Pancreas (tissue), 10 donors: ENCODE measurements at places on chromosomes 4 and X. TPM values are rescaled to one million over a fixed set of nuclear protein-coding genes. Genes with fewer than 3 reads are reported as not detected.

GRCh38 chrX:10576186-10576585 lies 44.2 kb downstream of the MID1 start:
- no peaks in the 10 kb centered on the region for H3K4me1 ChIP-seq
- no peak for DNase-seq
- H3K27ac ChIP-seq, result no peak overlapping the region
- no peak overlapping the region for H3K4me3 ChIP-seq
- no peaks in the 10 kb centered on the region for H3K36me3 ChIP-seq

DNA sequence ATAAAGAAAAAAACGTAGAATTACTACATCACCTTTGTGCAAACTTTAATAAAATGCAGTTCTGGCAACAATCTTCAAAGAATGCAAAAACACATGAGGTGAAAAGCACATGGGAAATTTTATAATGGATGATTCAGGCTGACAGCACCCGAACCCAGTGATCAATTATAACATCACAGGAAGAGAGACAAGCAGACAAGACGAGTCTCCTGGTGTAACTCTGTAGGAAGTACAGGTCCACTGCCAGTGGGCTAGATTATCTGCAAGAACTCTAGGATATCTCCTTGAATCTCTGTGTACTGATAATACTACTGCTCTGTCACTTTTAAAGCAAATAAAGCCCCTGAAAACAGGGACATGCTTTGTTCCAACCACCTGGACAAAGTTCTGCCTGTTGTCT lies 58.9 kb upstream of the NXF3 start:
- no peaks in the 10 kb centered on the region for H3K4me1 ChIP-seq
- DNase-seq, result no peak
- no peaks in the 10 kb centered on the region for H3K36me3 ChIP-seq
- H3K27me3 ChIP-seq, result no peaks in the 10 kb centered on the region

GRCh38 chr4:78940752-78941151 lies 1.5 kb upstream of the PAQR3 start:
- H3K27me3 ChIP-seq, result no peaks in the 10 kb centered on the region
- no peak for DNase-seq

DNA sequence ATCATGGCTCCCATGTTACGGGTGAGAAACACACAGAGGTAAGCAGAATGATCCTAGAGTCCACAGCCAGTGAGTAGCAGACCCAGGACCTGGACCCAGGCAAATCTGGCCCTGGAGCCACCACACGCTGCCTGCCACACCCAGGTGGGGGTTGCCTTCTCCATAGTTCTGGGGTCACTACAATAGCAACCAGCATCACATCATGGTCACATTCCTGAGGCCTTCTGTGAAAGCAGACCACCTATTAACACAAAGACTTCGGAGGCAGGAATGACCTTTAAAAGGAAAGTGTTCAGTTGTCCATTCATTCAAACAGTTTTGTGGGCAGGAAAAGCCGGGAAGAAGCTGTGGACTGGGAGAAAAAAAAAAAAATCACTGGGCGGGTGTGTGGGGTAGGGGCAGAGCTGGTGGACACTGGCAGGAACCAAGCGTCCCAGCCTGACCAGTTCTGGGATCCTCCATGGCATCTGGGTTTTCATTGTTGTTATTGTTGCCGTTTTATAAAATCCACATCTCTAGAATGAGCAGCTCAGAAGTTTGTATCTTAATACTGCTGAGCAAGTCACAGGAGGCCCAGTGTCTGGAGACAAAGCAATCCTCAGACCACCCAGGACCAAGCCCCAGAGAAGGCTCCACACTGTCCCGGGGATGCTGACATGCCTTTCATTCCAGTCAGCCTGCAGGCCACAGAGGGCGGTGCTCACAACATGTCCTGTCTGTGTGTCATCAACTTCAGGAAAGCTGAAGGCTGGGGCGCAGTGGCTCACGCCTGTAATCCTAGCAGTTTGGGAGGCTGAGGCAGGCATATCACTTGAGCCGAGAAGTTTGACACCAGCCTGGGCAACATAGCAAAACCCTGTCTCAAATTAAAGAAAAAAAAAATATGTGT lies 67.0 kb downstream of the SEL1L3 start:
- H3K27me3 ChIP-seq, result no peaks in the 10 kb centered on the region
- no peak for DNase-seq
- H3K4me1 ChIP-seq, result no peaks in the 10 kb centered on the region

Gene PDLIM3
- total RNA-seq, result 12.1 TPM

Gene ANXA5
- 70.2 TPM for total RNA-seq

- no peaks in the 10 kb centered on the region for H3K36me3 ChIP-seq
- no peaks in the 10 kb centered on the region for H3K4me1 ChIP-seq
- no peaks in the 10 kb centered on the region for H3K27me3 ChIP-seq
- H3K4me3 ChIP-seq, result no peak overlapping the region
- DNase-seq, result no peak
Measured at GRCh38 chr4:21385706-21386105, 562.9 kb downstream of the KCNIP4 start.

Gene APLN
- 0.28 TPM for total RNA-seq

DNA sequence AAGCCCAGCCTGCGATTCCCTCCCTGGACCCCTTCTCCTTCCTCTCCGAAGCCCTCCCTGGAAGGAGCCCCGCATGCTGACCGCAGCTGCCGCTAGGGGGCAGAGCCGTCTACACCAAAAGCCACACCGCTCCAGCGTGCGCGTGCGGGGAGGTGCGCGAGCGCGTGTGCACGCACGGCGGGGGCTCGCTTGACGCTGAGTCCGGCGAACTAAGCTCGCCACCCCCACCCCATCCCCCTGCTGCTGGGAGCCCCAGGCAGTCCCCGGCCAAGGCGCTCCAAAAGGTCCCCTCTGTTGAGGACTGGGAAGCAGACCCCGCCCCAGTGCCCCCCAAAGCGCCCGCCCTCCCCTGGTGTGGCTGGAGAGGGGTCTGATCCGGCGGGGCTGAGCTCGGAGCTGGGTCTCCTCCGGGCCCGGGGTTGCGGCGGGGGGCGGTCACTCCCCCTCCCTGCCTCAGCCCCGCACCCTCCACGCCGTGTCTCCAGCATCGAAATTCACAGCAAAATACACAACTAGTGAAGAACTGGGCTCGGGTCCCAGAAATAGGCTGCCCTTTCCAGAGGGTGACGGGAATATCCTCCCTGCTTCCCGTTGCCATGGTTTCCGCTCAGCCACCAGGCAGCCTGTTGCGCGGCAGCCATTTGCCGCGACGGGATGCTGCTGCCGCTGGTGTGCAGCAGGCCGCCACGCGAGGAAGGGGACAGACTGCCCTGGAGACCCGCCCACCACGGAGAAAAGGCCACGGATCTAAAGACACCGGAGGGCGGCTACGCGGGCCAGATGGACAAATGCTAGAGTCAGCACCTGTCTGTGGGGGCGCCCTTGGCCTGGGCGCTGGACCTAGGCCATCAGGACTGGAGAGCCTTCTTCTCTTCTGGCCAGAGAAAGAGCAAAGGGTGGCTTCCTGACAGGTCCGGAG lies 11.2 kb upstream of the CCNQ start:
- H3K27ac ChIP-seq, result no peak overlapping the region
- no peaks in the 10 kb centered on the region for H3K27me3 ChIP-seq
- no peak overlapping the region for H3K4me3 ChIP-seq
- peak; percentile 75 for DNase-seq

DNA sequence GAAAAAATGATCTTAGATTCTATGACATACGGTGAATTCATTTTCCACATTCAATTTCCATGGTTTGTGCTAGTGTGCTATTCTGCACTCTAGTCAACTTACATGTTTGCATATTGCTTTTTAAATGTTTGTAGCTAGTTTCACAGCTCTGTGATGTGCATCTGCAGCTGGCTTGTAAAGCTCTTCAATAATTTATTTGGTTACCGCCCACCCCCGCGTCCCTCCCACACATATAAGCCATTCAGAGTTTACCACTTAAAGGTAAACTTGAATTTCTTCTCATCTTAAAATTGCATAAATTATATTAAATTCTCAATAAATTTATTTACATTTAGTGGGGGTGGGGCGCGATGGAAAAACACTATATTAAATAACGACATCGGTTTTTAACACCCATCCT lies 291 bp upstream of the NBDY start:
- H3K4me1 ChIP-seq, result no peaks in the 10 kb centered on the region
- H3K36me3 ChIP-seq, result no peaks in the 10 kb centered on the region
- no peak for DNase-seq

Gene ARAP2
- 14.3 TPM for total RNA-seq

DNA sequence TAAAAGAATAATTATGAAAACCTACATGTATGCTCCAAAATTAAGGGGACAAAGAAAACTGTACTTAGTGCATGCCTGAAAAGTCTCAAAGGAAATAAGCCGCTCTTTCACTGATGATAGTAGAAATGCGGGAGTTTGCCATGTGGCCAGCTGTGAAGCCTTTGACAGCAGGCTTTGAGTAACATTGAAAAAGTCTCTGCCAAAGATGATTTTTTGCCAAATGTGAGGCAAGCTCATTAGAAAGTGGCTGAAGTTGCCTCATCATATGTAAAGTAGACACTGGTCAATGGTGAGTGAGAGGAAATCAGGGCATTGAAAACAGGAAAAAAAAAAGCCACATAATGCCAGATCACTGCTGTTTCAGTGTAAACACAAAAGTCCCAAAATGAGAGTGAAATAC lies 2360.1 kb downstream of the PCDH7 start:
- no peaks in the 10 kb centered on the region for H3K27me3 ChIP-seq
- no peak for DNase-seq
- H3K4me3 ChIP-seq, result no peak overlapping the region
- no peaks in the 10 kb centered on the region for H3K4me1 ChIP-seq
- H3K27ac ChIP-seq, result no peak overlapping the region
- H3K36me3 ChIP-seq, result no peaks in the 10 kb centered on the region

- H3K27me3 ChIP-seq, result no peaks in the 10 kb centered on the region
- H3K4me3 ChIP-seq, result no peak overlapping the region
Measured at GRCh38 chr4:102318105-102318504, 27.2 kb downstream of the SLC39A8 start.

Gene AMBN
- total RNA-seq, result not detected

DNA sequence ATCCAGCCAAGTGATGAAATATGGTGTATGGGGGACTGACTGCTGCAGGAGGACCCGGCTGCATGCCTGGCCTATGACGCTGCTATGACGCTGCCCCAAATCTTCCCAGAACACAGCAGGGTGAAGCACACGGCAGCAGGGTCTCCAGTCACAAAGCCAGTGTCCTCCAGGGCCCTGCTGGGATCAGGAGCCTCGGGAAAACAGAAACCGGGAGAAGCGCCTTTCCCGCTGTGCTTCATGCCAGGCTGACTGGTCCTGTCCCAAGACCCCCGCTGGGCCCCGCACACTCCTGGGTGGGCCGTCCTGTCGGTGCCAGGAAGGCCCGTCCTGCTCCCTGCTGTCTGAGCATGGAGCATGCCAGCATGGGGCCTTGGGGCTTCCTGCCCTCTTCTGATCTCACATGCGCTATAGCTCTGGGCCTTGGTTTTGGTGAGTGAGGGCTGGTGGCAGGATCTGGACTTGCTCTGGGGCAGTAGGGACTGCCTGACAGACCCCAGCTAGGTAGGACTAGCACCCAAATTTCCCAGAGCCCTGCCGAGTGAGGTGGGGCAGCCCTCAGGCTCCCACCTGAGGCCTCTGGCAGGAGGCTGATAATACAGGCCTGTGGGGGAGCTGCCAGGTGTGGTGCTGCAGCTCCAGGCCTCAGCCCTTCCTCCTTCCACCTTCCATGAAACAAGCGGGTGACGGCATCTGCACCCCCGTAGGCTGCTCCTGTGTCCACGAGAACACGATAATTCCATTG lies 64.0 kb downstream of the ACOX3 start:
- H3K27me3 ChIP-seq, result no peaks in the 10 kb centered on the region
- no peak for DNase-seq
- H3K36me3 ChIP-seq, result peaks cover 13% of the 10 kb centered on the region
- no peak overlapping the region for H3K27ac ChIP-seq

Gene RPS6KA6
- total RNA-seq, result 0.86 TPM

Gene C4orf50
- total RNA-seq, result 0.03 TPM

DNA sequence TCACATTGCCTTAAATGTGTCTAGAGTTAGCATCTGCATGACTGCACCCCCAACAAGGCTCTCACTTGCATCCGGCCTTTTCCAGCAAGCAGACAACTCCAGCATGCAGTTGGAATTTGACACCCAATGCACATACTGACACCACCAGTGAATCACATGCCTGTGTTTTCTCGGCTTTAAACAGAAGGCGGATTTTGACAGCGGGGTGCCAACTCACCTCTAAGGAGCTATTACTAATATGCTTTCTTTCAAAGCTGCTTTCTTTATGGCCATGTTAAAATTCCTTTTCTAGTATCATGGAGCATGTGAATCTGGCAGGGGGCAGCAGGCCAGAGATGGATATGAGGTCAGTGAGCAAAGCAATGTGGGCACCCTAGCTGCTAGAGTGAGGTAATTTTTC lies 78.0 kb upstream of the CLNK start:
- H3K4me1 ChIP-seq, result no peaks in the 10 kb centered on the region
- no peaks in the 10 kb centered on the region for H3K27me3 ChIP-seq
- no peak overlapping the region for H3K4me3 ChIP-seq

Gene FGA
- total RNA-seq, result 13.0 TPM

Gene PCDH10
- total RNA-seq, result 0.12 TPM

Gene TRIM2
- 18.4 TPM for total RNA-seq

DNA sequence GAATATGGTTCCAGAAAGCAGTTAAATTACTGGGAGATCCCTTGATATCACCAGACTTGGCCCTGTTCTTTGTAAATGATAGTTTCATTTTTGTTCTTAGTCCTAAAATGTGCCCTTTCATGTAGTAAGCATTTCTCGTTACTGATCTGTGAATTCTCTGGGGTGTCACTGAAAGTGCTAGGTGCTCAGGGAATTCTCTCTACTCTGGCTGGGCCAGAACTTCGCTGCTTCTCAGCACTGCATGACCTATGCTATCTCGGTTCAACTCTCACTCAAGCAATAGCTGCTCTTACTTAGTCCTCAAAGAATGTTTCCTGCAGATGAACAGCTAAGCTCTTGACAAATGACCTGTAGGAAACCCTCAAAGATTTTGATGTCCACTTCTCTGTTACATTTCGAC lies 1144.3 kb downstream of the ADGRL3 start:
- no peaks in the 10 kb centered on the region for H3K36me3 ChIP-seq
- no peaks in the 10 kb centered on the region for H3K4me1 ChIP-seq
- no peak overlapping the region for H3K27ac ChIP-seq
- DNase-seq, result no peak

Gene RPS3A
- total RNA-seq, result 1,474 TPM

GRCh38 chr4:35760807-35761206 lies 483.5 kb downstream of the ARAP2 start:
- no peak for DNase-seq
- no peak overlapping the region for H3K27ac ChIP-seq
- no peaks in the 10 kb centered on the region for H3K36me3 ChIP-seq
- H3K27me3 ChIP-seq, result no peaks in the 10 kb centered on the region
- H3K4me1 ChIP-seq, result no peaks in the 10 kb centered on the region

Gene FAM47A
- not detected for total RNA-seq

Gene SERTM2
- 0.04 TPM for total RNA-seq

Gene EGF
- 25.1 TPM for total RNA-seq
